Breast epithelium (tissue), 4 donors: ENCODE measurements at places on chromosomes 11 and 22. TPM values are rescaled to one million over a fixed set of nuclear protein-coding genes. Genes with fewer than 3 reads are reported as not detected.

The SPON1 gene
- 34.7 TPM for total RNA-seq

The ZNF70 gene
- 4.6 TPM for total RNA-seq

The SMTNL1 gene
- total RNA-seq: not detected

The ALKBH8 gene
- total RNA-seq: 8.2 TPM

DNA sequence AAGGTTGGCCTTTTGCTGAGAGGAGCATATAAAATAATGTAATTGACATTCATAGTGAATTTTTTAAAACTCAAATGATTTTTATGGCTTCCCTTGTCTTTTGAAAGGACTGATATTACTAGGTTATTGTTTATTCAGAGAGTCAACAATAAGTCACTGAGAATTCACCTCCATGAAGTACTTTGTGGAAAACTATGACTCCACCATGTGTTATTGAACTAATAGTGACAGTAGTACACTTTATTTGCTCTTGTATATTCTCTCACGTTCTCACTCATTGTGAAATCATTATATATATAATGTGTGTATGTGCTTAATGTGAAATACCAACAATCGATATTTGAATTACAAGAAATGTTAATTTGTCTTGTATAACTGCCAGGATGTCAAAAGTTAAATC is 267.4 kb upstream of the CCDC179 start:
- DNase-seq: no peak
- H3K36me3 ChIP-seq: no peaks in the 10 kb centered on the region
- H3K27ac ChIP-seq: no peak overlapping the region
- no peaks in the 10 kb centered on the region for H3K4me1 ChIP-seq

DNA sequence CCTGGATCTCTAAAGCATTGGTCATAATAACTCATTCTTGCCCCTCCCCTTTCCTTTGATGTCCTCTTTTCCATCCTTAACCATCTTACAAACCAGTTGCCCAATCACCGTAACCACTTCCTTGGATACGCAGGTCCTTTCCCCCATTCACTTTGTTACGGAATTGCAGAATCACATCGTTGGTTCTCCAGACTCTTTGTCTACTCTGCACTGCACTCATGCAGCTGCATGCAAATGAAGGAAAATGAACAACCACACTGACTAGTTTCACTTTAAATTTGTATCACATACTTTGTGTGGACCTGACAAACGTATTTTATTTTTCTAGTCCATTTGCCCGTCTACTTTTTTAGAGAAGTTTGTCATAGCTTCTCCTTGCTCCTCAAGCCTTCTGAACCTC is 69.9 kb downstream of the SLC5A12 start:
- H3K27me3 ChIP-seq: no peaks in the 10 kb centered on the region
- no peaks in the 10 kb centered on the region for H3K4me1 ChIP-seq
- no peak overlapping the region for H3K4me3 ChIP-seq
- no peaks in the 10 kb centered on the region for H3K36me3 ChIP-seq
- H3K27ac ChIP-seq: no peak overlapping the region
- DNase-seq: no peak

DNA sequence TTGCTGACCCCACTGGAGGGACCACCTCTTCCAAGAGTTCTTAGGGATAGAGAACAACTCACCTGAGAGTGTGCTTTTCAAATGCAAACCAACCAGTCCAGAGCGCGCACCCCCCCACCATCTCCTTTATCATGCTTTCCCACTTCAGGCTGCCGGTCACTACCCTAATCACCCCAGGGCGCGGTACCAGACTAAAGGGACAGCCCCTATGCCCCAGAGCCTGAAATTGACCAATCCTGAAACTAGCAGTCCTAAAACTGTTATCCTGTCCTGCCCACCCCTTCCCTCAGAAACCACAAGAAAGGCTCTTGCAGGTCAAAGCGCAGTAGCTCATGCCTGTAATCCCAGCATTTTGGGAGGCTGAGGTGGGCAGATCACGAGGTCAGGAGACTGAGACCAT is 37.0 kb downstream of the NEAT1 start:
- H3K36me3 ChIP-seq: no peaks in the 10 kb centered on the region
- H3K4me3 ChIP-seq: no peak overlapping the region
- H3K4me1 ChIP-seq: no peaks in the 10 kb centered on the region
- no peaks in the 10 kb centered on the region for H3K27me3 ChIP-seq
- DNase-seq: no peak
- H3K27ac ChIP-seq: no peak overlapping the region

GRCh38 chr11:83033972-83034672 is 37.6 kb downstream of the RAB30 start:
- H3K36me3 ChIP-seq: no peaks in the 10 kb centered on the region
- H3K4me1 ChIP-seq: peaks cover 14% of the 10 kb centered on the region
- H3K4me3 ChIP-seq: peak overlapping the region; percentile 53
- no peaks in the 10 kb centered on the region for H3K27me3 ChIP-seq
